ENCODE measurements at places on chromosomes 4 and X.

- DNase-seq = no peak
Measured at GRCh38 chrX:19735244-19735643, 152.2 kb downstream of the SH3KBP1 start.

- no peak for DNase-seq
Measured at GRCh38 chr4:3420606-3420955, 21.2 kb upstream of the HGFAC start.

DNA sequence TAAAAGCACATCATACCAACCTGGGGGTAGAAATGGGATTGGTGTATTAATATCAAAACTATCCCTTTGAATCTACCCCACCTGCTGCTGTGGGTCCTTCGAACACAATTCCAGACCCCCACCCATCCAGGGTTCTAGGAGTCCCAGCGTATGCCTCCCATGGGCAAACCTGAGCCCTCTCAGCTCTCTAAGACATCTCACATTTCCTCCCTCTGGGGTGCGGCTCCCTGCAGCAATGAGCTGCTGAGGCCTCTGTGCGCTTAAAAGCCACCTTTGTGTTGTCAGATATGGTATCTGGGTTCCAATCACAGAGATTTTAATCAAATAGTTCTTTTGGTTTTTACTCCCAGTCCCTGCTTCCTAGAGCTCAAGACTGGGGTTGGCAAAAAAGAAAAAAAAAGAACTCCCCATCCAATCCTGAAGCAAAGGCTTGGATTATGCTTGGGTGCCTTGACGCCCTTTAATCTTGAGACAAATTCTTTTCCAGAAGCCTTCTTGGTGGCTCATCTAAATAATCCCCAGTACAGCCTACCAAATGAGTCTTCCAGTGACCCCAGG, 37.5 kb upstream of the NOCT start:
- DNase-seq = no peak

GRCh38 chrX:65574356-65574755, 39.8 kb upstream of the LAS1L start:
- DNase-seq = no peak

GRCh38 chr4:180423712-180424057, 1819.5 kb upstream of the TENM3 start:
- no peak for DNase-seq
